Erythroblast (primary cell): ENCODE measurements at places on chromosomes 7 and 10.
A peak's percentile ranks its signal among the peaks of the same experiment; 100 is the strongest.

GRCh38 chr7:41915871-41916270, 213.0 kb upstream of the INHBA start:
- DNase-seq: no peak

GRCh38 chr7:90648107-90648506, 52.0 kb downstream of the CDK14 start:
- DNase-seq: no peak

GRCh38 chr7:114364151-114364550, 50.5 kb upstream of the FOXP2 start:
- DNase-seq: no peak

- DNase-seq: no peak
These were observed 12.9 kb downstream of the EXOC4 start for GRCh38 chr7:133265821-133266220.

DNA sequence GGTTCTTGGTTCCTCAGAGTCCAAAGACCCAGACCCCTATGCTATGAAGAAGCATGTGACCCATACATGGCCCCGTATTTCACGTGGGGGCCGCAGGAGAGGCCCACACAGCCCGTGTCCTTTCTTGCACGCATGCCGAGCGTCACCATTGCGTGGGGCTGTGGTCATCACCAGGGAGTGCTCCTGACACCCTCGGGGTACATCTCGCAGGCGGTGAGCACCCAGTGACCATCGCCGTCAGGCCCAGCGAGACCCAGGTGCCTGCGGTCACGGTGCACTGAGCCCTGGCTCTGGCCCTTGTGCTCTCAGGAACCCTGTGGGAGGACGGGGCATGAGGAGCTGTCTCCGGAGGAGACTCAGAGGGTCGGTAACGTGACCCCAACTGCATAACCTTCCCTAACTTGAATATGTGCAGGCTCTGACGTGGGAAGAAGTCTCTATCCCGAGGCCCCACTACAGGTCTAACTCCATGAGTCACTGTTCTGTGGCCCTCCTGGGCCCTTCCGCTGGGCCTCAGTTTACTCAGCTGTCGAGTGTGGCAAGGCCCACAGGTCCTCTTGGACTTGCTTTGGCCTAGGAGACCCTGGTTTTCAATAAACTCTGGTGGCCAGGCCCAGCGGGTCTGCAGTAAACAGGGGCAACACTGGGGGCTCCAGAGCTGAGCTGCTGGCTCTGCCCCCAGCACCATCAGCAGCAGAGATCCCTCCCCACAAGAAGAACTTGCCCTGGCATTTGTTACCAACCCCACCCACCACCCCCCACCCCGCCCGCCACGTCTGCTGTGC, 503.9 kb downstream of the PTPRN2 start:
- no peak for DNase-seq

GRCh38 chr7:29194594-29195427, at the start of gene CHN2:
Gene CHN2, plus strand, starts transcription at chr7:29194775.
- peak; percentile 38 for DNase-seq

DNA sequence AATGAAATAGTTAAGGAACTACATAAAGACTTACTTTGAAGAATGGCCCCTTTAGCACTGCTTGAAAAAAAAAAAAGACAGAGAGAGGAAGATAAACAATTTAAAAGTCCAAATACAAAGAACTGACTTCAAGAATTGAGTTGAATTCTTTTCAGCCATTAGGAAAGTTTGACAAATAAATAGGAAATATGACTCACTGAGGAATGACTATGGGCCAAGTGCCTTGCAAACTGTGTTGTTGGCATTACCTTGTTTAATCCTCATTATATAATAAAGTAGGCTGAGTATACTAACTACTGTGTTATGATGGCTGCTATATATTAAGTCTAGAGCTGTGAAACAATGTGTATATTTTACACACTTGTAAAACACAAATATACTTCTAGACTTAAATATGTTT, 151.1 kb downstream of the ELMO1 start:
- no peak for DNase-seq

GRCh38 chr7:43387932-43388331, 195.0 kb upstream of the STK17A start:
- DNase-seq: no peak

DNA sequence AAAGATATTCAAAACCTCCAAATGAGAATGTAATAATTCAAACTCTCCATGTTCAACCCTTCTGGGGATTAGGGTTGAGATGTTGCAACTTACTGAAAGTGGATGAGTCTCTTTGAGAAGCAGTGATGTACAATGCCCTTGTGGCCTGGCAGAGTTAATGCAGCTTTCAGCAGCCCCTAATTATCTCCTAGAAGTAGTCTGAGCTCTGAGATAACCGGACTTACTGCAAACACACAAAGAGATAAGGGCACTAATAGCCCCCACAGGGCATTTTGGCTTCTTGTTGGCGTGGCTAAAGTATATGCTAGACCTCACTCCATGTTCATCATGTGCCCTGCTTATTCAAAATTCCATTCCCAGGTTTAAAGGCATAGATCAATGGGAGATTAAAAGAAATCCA, 404.7 kb downstream of the NEBL start:
- peak; percentile 18 for DNase-seq
